ENCODE measurements at places on chromosomes 3 and 15. TPM values are rescaled to one million over a fixed set of nuclear protein-coding genes. Genes with fewer than 3 reads are reported as not detected.

- H3K27me3 ChIP-seq, result no peaks in the 10 kb centered on the region
- DNase-seq, result no peak
- no peaks in the 10 kb centered on the region for H3K4me1 ChIP-seq
- H3K4me3 ChIP-seq, result no peak overlapping the region
- H3K36me3 ChIP-seq, result no peaks in the 10 kb centered on the region
Observed at GRCh38 chr15:73839699-73840377, 33.5 kb upstream of the TBC1D21 start.

GRCh38 chr3:25462495-25462894, 34.4 kb downstream of the RARB start:
- H3K27ac ChIP-seq, result no peak overlapping the region
- no peak for DNase-seq
- no peaks in the 10 kb centered on the region for H3K4me1 ChIP-seq
- H3K27me3 ChIP-seq, result no peaks in the 10 kb centered on the region
- H3K36me3 ChIP-seq, result no peaks in the 10 kb centered on the region

The NEK10 gene
- 0.24 TPM for total RNA-seq

GRCh38 chr3:129017484-129017899, 16.4 kb downstream of the EFCC1 start:
- peak overlapping the region; percentile 13 for H3K27ac ChIP-seq
- H3K36me3 ChIP-seq, result no peaks in the 10 kb centered on the region
- peak overlapping the region; percentile 8 for H3K4me3 ChIP-seq
- H3K4me1 ChIP-seq, result peaks cover 40% of the 10 kb centered on the region
- no peaks in the 10 kb centered on the region for H3K27me3 ChIP-seq

The RYR3 gene
- total RNA-seq, result not detected

DNA sequence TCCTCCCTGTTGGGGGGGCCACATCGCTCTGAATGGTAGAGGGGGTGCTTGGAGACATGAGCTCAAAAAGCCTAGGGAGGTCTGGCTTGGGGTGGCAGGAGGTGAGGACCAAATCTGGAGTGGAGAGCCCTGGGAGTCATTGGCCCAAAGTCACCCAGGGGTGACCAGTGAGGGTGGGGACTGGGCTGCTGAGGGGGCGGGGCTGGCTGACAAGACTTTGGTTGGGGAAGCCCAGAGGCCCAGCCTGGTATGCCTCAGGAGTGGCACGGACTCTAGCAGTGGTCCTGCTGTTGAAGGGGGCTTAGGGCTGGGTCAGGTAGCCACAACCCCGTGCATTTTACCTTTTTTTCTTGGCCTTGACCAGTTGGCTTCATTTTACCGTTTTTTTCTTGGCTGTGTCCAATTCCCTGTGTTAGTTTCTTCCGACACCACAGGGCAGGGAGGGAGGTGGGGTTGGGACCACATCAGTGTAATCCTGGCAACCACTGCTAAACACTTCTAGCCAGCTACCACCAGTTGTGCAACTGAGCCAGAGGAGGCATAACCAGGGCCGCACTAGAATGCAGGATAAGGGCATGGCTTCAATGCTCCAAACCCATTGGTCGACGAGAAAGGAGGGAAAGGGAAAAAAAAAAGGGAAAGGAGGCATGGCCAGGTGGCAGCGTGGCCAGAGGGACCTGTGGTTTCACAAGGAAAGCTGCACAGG, 105.3 kb upstream of the C2CD4B start:
- H3K4me3 ChIP-seq, result no peak overlapping the region
- DNase-seq, result no peak
- no peaks in the 10 kb centered on the region for H3K4me1 ChIP-seq
- no peak overlapping the region for H3K27ac ChIP-seq
- no peaks in the 10 kb centered on the region for H3K36me3 ChIP-seq

DNA sequence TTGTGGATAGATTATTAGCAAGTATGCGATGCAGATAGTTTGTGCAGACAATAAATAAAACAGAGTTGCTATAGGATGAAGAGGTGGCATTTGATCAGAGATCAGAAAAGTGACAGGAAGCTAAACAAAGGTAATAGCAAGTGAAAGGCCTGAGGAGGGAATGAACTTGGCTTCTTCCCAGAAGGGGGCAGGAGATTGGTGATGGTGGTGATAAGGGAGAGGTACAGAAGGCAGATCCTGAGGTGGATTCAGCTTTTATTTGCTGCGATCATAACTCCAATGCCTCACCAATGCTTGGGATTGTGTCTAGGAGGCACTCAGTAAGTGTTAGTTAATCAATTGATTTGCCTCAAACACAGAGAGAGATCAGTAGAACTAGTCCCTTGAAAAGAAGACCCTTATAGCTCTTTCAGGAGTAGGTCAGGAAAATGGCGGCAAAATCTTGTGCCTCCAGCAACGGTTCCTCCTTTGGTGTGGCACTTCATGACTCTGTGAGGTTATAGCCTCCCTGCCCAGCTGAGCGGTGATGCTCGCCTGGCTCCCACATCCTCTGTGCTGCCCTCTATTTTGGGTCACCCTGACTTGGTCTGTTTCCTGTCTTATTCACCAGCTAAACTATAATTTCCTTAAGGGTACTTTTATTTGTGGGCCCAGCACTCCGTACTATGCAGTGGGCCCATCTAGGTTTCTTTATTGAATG, 37.5 kb downstream of the TGFBR2 start:
- peak; percentile 44 for DNase-seq
- H3K36me3 ChIP-seq, result peaks cover 26% of the 10 kb centered on the region
- H3K27me3 ChIP-seq, result no peaks in the 10 kb centered on the region

GRCh38 chr3:132499071-132499470, 81.8 kb downstream of the DNAJC13 start:
- no peak overlapping the region for H3K4me3 ChIP-seq
- H3K36me3 ChIP-seq, result peaks cover 53% of the 10 kb centered on the region
- H3K4me1 ChIP-seq, result no peaks in the 10 kb centered on the region
- DNase-seq, result no peak

- H3K4me1 ChIP-seq, result no peaks in the 10 kb centered on the region
- H3K4me3 ChIP-seq, result no peak overlapping the region
- H3K36me3 ChIP-seq, result no peaks in the 10 kb centered on the region
- no peak overlapping the region for H3K27ac ChIP-seq
- DNase-seq, result no peak
Observed at GRCh38 chr3:101217472-101218245, 102.7 kb downstream of the IMPG2 start.

GRCh38 chr3:150414258-150414657, 6.2 kb downstream of the TSC22D2 start:
- H3K27me3 ChIP-seq, result no peaks in the 10 kb centered on the region
- no peak for DNase-seq
- peak overlapping the region; percentile 51 for H3K27ac ChIP-seq
- H3K36me3 ChIP-seq, result no peaks in the 10 kb centered on the region
- H3K4me3 ChIP-seq, result peak overlapping the region; percentile 16
- H3K4me1 ChIP-seq, result peaks cover 70% of the 10 kb centered on the region

- H3K27me3 ChIP-seq, result no peaks in the 10 kb centered on the region
- H3K27ac ChIP-seq, result no peak overlapping the region
- peaks cover 32% of the 10 kb centered on the region for H3K36me3 ChIP-seq
- no peak for DNase-seq
- no peak overlapping the region for H3K4me3 ChIP-seq
- H3K4me1 ChIP-seq, result no peaks in the 10 kb centered on the region
Observed at GRCh38 chr15:61890106-61890505, 170.1 kb downstream of the VPS13C start.

The GOLGA8Q gene
- total RNA-seq, result 1.0 TPM

- no peaks in the 10 kb centered on the region for H3K4me1 ChIP-seq
- no peaks in the 10 kb centered on the region for H3K27me3 ChIP-seq
- H3K36me3 ChIP-seq, result no peaks in the 10 kb centered on the region
Observed at GRCh38 chr3:174430986-174431385, 428.1 kb upstream of the NAALADL2 start.

DNA sequence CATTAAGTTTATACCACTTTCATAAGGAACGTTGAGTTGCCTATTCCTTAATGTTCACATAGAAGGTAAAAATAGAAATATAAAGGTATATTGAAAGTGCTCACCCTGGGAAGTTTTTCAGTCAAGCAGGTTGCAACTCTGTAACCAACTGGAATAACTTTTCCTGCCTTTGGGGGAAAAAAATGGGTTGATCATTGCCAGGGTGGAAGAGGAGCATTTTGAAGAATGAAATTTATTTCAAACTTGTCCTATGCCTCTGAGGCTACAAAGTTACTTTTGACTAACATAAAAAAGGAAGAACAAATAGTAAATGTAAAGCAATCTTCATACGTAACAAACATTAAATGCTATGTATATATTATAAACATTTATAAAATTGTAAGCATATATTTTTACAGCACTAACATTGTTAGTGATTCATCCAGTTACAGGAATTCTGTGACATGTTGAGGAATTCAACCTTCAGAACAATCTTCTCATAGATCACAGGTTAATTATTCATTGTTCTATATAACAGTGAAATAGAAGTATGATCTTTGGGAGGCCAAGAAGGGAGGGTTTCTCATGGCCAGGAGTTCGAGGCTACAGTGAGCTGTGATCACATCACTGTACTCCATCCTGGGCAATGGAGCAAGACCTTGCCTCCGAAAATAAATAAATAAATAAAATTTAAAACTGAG, 13.5 kb downstream of the EFHB start:
- no peaks in the 10 kb centered on the region for H3K36me3 ChIP-seq
- no peaks in the 10 kb centered on the region for H3K4me1 ChIP-seq
- H3K4me3 ChIP-seq, result no peak overlapping the region
- no peak for DNase-seq

GRCh38 chr15:43242616-43243015, 21.8 kb upstream of the EPB42 start:
- H3K4me1 ChIP-seq, result no peaks in the 10 kb centered on the region
- no peaks in the 10 kb centered on the region for H3K36me3 ChIP-seq
- no peak overlapping the region for H3K4me3 ChIP-seq
- no peaks in the 10 kb centered on the region for H3K27me3 ChIP-seq
- no peak overlapping the region for H3K27ac ChIP-seq

DNA sequence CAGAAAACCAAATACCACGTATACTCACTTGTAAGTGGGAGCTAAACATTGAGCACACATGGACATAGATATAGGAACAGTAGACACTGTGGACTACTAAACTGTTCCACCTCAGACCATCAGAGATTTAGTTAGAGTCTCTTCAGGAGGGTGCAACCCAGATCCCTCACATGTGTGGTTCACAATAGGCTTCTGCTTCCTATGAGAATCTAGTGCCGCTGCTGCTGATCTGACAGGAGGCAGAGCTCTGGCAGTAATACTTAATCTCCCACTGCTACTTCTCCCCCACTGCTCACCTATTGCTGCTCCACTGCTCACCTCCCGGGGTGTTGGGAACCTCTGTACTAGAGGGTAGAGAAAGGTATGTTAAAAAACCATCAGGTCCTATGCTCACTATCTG, 533.3 kb downstream of the NSUN3 start:
- H3K27ac ChIP-seq, result no peak overlapping the region
- H3K4me1 ChIP-seq, result no peaks in the 10 kb centered on the region
- DNase-seq, result no peak
- no peak overlapping the region for H3K4me3 ChIP-seq
- H3K27me3 ChIP-seq, result no peaks in the 10 kb centered on the region
- H3K36me3 ChIP-seq, result no peaks in the 10 kb centered on the region

DNA sequence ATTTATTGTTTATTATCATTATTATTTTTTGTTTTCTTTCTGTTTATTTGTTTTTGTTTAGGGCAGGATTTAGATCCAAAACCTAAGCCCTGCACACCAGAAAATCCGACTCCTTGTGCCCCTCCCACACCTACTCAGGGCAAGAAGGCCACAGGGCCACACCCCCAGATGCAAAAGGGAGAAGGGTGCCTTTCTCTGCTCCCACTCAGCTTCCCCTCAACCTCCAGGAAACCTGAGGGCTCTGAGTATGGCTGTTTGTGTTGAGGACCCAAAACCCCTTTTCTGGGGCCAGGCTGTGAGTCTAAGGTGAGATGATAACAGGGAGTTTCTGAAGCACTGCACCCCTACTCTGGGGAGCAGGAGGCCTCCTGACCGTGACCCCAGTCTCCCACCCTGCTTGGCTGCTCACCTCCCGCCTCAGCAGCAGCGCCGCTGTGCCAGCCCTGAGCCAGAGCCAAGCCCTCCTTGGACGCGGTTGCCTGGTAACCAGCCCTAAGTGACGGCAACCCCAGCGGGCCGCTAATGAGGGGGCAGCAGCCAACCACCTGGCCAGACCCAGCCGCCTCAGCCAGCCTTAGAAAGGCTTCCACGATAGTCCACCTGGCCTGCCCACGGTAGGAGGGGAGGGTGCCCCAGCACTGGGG, 6.4 kb upstream of the C15orf39 start:
- peaks cover 10% of the 10 kb centered on the region for H3K4me1 ChIP-seq
- no peaks in the 10 kb centered on the region for H3K36me3 ChIP-seq
- DNase-seq, result no peak
- no peak overlapping the region for H3K27ac ChIP-seq

DNA sequence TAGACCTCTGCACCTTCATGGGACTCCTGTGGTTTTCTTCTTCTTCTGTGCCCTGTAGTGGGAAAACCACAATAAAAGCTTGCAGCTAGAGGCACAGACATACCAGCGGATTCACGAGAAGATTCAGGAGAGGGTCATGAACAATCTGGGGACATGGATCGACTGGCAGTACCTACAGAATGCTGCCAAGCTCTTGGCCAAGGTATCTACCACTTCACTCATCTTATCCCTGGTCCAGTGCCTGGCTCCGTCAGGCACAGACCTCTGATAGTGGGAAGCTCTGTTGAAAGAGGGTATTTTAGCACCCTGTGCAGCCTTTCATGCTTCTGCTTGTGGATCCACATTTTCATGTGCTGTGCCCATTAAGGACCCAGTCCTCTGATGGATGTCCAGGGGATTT, 9.7 kb upstream of the P4HTM start:
- H3K27me3 ChIP-seq, result no peaks in the 10 kb centered on the region
- peaks cover 44% of the 10 kb centered on the region for H3K36me3 ChIP-seq
- H3K4me3 ChIP-seq, result no peak overlapping the region
- H3K27ac ChIP-seq, result no peak overlapping the region
- DNase-seq, result no peak

DNA sequence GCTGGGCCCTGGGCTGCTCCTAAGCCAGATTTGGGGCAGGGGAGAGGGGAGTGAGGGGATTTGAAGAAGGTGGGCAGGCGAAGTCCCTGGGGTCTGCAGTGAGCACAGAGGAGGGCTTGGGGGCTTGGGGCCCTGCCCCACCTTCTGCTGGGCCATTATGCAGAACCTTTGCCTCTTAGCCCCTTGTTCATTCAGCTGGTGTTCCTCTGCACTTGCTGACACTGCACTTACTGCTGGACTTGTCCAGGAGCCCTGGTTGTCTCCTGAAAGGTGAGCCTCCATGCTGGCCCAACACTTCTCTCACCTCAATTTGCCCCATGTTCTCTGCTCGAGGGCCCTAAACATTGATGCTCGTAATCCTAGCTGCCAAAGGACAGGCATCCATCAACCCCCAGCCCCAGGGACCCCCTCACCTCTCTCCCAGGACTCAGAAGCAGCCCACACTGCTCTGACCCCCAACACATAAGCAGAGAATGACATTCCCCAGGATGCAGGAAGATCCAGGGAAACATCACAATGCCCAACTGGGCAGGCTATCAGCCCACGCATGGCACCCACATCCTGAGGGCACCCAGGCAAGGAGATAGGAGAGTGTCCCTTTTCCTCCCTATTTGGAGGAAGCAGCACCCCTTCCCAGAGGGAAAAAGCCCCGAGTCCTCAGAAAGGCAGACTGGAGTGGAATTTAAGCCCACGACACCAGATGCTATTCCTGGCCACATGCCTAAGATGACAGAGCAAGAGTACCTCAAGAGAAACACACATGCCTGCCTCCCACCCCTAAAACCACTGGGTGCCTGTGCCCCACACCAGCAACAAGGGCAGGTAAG, 76.8 kb downstream of the ADCY5 start:
- H3K36me3 ChIP-seq, result no peaks in the 10 kb centered on the region
- no peaks in the 10 kb centered on the region for H3K4me1 ChIP-seq
- no peak overlapping the region for H3K4me3 ChIP-seq
- H3K27me3 ChIP-seq, result no peaks in the 10 kb centered on the region

GRCh38 chr15:29692527-29692926, 129.7 kb downstream of the TJP1 start:
- no peak overlapping the region for H3K4me3 ChIP-seq
- H3K4me1 ChIP-seq, result no peaks in the 10 kb centered on the region
- no peaks in the 10 kb centered on the region for H3K36me3 ChIP-seq
- DNase-seq, result no peak

All from CD8-positive, alpha-beta memory T cell (primary cell).